CD4-positive, CD25-positive, alpha-beta regulatory T cell (primary cell): ENCODE measurements at places on chromosomes 6 and 20. TPM values are rescaled to one million over a fixed set of nuclear protein-coding genes. Genes with fewer than 3 reads are reported as not detected.

DNA sequence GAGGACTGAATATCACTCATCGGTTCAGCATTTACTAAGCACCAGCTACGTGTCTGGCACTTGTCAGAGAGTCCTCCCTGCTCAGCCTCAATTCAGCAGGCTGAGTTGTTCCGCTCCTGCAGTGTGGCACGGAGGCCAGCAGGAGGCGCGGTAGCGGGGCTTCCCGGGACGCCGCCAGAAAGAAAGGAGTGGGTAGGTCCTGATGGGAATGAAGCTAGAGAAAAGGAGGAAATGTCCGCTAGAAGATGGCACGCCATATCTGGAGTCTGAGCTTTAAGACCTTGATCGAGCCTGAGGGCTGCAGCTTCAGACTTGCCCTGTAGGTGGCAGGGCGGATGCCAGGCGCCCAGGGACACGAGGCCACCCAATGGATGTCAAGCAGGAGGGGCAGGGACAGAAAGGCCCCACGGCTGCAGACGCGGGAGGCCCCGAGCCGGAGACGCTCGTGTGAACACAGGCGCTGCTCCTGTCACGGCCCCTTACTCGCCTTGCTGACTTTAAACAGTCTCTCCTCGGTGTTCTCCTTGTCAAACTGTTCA, 18.7 kb downstream of the SERPINB6 start:
- H3K4me3 ChIP-seq: no peak overlapping the region
- H3K27me3 ChIP-seq: no peaks in the 10 kb centered on the region
- H3K4me1 ChIP-seq: no peaks in the 10 kb centered on the region

SIRPA gene
- not detected for total RNA-seq

- no peak overlapping the region for H3K27ac ChIP-seq
- no peaks in the 10 kb centered on the region for H3K4me1 ChIP-seq
- H3K4me3 ChIP-seq: no peak overlapping the region
- DNase-seq: no peak
- no peaks in the 10 kb centered on the region for H3K36me3 ChIP-seq
Measured at GRCh38 chr6:118294906-118295305, 253.2 kb upstream of the PLN start.

GRCh38 chr6:26311012-26311384, 54.0 kb upstream of the BTN3A2 start:
- DNase-seq: peak; percentile 48
- no peaks in the 10 kb centered on the region for H3K36me3 ChIP-seq
- no peak overlapping the region for H3K27ac ChIP-seq
- H3K27me3 ChIP-seq: no peaks in the 10 kb centered on the region
- peak overlapping the region; percentile 96 for H3K4me3 ChIP-seq
- no peaks in the 10 kb centered on the region for H3K4me1 ChIP-seq

DNA sequence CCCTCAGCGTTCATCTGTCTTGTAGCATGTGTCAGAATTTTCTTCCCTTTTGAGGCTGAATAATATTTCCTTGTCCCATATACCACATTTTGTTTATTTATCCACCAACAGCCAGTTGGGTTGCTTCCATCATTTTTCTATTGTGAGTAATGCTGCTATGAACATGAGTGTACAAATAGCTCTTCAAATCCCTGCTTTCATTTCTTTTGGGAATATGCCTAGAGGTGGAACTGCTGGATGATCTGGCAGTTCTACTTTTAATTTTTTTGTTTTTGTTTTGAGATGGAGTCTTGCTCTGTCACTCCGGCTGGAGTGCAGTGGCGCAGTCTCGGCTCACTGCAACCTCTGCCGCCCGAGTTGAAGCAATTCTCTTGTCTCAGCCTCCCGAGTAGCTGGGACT, 64.7 kb downstream of the SASH1 start:
- no peaks in the 10 kb centered on the region for H3K27me3 ChIP-seq
- no peaks in the 10 kb centered on the region for H3K36me3 ChIP-seq
- no peaks in the 10 kb centered on the region for H3K4me1 ChIP-seq
- DNase-seq: no peak

- no peak overlapping the region for H3K27ac ChIP-seq
- no peaks in the 10 kb centered on the region for H3K27me3 ChIP-seq
- no peak overlapping the region for H3K4me3 ChIP-seq
- H3K4me1 ChIP-seq: no peaks in the 10 kb centered on the region
- no peaks in the 10 kb centered on the region for H3K36me3 ChIP-seq
- DNase-seq: no peak
Measured at GRCh38 chr20:13034115-13034514, 25.3 kb downstream of the SPTLC3 start.

LY6G6D gene
- not detected for total RNA-seq

DNA sequence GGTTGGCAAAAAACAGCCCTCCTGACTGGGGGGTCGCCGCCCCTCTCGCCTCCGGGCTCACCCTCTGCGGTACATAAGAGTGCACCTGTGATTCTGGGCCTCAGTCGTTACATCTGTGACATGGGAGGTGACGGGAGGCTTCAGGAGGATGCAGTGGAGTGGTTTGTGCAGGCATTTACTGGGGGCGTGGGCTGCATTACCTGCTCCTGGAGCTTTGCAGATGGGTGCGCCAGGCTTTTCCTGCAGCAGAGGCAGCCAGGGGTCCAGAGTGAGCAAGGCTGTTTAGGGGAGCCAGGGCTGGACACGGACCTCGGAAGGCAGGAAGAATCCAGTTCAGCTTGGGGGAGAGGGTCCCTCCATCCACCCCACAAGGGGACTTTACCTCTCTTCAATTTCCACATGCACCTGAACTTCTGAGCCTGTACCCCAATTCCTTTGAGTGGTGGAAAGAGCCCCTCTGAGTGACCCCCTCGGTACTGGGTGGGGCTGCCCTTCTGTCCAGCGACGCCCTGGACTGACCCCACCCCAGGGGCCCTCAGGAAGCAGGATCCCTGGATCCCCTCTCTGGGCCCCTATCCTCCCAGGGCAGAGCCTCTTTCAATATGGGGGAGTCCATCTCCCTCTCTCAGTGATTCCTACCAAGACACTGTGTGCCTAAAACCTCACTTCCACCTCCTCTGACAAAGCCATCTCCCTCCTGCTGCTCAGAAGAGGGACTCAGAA, 134.0 kb downstream of the TAF4 start:
- no peak for DNase-seq
- no peak overlapping the region for H3K27ac ChIP-seq
- H3K4me1 ChIP-seq: no peaks in the 10 kb centered on the region
- H3K36me3 ChIP-seq: no peaks in the 10 kb centered on the region

DNA sequence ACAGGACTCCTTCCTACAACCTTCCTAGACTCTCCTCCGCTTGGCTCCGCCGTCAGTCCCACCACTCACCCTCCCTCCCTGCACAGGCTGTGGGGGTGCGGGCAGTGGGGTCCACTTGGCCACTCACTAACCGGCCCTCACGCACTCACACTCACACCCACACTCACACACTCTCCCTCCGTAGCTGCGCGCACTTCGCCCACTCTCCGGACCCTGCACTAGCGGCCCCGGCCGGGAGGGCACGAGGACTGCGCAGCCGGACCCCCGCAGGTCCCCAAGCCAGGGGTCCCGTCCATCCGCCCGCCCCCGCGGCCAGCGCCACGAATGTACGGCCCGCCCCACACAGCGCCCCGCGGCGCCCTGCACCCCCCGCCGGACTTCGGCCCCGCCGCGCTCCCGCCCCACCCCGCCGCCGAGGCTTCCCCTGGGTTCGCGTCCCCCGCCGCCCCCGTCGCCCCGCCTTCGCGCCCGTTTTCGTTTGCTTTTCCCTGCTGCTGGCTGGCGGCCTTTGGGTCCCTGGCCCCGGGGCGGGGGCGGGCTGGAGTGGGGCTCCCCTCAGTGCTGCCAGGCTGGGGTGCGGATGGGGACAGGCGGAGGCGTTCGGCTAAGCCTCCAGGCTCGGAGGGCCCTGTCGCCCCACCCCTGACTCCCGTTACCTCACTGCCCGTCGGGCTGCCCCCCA, 23.0 kb upstream of the SLC22A7 start:
- DNase-seq: peak; percentile 19
- peaks cover 3% of the 10 kb centered on the region for H3K27me3 ChIP-seq
- no peak overlapping the region for H3K4me3 ChIP-seq
- H3K27ac ChIP-seq: no peak overlapping the region

DNA sequence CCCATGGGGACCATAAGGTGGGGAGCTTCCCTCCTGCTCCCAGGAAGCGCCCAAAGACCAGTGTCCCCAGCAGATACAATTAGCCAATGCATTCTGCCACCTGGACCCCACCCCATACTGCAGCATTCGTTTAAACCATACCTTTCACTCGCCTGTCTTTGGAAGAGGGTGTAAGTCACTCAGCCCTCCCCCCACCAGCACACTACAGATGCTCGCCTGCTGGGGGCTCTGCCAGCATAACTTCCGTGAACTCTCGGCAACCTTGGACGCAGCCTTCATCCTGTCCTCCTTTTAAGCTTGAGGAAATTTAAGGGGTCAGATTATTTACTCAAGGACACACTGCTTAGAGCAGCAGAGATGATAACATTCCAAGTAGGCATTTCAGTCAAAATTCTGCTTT, 94.4 kb upstream of the NAA20 start:
- no peak for DNase-seq
- no peaks in the 10 kb centered on the region for H3K27me3 ChIP-seq
- H3K36me3 ChIP-seq: no peaks in the 10 kb centered on the region
- no peak overlapping the region for H3K4me3 ChIP-seq

DNA sequence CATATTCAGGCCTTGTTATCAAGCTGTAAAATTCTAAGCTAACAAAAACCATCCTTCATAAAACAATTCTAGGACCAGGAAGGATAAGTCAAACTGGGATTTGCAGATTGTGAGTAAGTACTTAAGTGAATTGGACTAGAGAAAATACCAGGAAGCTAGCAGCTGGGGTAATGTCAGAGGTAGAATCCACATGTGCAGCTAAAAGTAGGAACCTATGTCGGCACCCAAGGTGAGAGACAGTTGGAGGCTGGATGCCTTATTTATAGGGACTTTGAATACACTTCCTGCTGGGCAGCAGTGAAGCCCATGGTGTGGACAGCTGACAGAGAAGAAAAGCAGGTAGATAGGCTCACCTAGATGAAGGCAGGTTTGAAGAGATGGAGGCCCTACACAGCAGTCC, 127.3 kb downstream of the FLRT3 start:
- no peak overlapping the region for H3K27ac ChIP-seq
- H3K4me1 ChIP-seq: no peaks in the 10 kb centered on the region
- H3K4me3 ChIP-seq: no peak overlapping the region
- no peak for DNase-seq
- H3K27me3 ChIP-seq: no peaks in the 10 kb centered on the region

- DNase-seq: no peak
- no peaks in the 10 kb centered on the region for H3K36me3 ChIP-seq
- H3K27me3 ChIP-seq: no peaks in the 10 kb centered on the region
- no peaks in the 10 kb centered on the region for H3K4me1 ChIP-seq
Measured at GRCh38 chr20:13142143-13142542, 78.9 kb upstream of the ISM1 start.

DNA sequence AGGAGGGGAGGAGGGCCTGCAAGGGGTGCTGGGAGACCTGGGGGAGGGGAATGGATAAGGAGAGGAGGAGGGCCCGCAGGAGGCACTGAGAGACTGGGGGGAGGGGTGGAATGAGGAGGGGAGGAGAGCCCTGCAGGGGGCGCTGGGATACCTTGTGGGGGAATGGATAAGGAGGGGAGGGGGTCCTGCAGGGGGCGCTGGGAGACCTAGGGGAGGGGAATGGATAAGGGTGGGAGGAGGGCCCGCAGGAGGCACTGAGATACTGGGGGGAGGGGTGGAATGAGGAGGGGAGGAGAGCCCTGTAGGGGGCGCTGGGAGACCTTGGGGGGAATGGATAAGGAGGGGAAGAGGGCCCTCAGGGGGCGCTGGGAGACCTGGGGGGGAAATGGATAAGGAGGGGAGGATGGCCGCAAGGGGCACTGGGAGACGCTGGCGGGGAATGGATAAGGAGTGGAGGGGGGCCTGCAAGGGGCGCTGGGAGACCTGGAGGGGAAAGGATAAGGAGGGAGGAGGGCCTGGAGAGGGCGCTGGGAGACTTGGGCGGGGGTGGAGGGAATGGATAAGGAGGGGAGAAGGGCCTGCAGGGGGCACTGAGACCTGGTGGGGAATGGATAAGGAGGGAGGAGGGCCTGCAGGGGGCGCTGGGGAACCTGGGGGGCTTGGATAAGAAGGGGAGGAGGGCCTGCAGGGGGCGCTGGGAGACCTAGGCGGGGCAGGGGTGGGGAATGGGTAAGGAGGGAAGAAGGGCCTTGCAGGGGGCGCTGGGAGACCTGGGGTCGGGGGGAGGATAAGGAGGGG, 1.3 kb upstream of the CTCFL start:
- no peaks in the 10 kb centered on the region for H3K4me1 ChIP-seq
- no peak overlapping the region for H3K4me3 ChIP-seq
- H3K27me3 ChIP-seq: peaks cover 3% of the 10 kb centered on the region
- no peak overlapping the region for H3K27ac ChIP-seq
- H3K36me3 ChIP-seq: no peaks in the 10 kb centered on the region
- DNase-seq: no peak
